ENCODE measurements at places on chromosomes 7 and 10.

- DNase-seq = no peak
These were observed 12.2 kb downstream of the PLAC9 start for GRCh38 chr10:80144696-80145131.

DNA sequence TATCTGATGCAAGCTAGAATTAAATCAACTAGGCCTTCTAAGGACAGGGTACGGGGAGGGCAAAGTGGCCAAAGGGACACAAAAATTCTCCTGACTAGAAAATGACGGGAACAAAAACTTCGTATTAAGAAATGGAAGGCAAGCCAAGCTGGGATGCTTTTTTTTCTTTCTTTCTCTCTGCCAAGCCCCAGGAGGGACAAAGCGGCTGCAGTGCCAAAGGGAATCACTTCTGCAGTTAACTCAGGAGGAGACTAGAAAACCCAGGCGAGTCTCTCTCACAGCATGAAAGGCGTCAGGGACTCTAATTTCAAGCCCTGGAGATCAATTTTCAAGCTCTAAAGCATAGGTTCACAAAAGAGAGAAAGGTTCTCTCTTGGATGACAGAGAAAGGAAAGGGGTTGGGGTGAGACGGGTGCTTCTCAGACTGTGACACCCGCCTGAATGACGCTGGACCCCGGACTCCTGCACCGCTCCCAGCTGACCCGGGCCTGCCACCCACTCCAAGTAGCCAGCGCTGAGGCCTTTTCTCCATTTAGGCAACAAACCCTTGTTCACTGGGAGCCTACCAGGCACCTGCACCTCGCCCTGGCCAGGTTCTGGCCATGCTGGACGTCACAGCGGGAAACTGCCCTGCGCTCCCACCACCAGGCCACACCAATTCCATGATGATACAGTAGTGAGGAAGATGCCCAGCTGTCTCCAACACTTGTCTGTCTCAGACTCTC, 56.5 kb downstream of the KIAA1549 start:
- DNase-seq = no peak

GRCh38 chr10:116073510-116073909, 199.5 kb downstream of the GFRA1 start:
- no peak for DNase-seq

DNA sequence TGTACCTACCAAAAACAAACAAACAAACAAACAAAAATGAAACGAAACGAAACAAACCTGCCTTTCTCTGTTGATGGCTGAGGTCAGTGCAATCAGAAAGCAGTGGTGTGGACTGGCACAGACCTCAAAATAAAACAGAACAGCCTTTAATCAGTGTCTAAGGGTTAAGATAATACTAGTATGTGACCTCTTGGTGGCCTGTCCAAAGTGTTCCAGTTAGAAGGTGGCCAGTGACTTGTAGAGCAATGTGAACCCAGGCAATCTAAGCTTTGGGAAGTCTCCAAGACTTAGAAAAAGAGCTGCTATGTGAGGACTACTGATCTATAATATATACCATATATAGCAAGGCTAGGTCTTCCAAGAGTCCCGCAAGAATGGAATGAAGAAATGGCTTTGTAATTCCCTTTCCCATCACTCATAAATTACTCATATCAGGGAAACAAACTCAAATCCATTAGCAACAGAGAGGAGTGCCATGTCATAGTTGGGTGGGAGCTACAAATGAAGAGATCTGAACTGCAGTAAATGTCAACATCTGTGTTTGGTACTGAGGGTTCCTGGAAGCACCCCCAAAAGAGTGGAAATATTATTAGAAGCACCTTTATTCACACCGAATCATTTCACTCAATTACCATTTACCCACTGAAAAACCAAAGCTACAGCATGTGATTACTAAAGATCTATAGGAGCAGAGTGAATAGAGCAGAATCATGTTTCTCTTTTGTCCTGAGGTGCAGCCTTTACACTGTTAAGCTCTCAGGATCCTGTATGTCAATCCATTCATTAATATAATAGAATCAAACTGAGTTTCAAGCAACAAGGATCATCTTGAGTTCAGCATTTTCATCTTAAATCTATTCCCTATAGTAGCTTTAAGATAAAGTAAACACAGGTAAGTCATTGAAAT, 28.0 kb downstream of the ABLIM1 start:
- no peak for DNase-seq

- DNase-seq = no peak
These were observed 1.3 kb downstream of the OGDHL start for GRCh38 chr10:49760789-49761188.

DNA sequence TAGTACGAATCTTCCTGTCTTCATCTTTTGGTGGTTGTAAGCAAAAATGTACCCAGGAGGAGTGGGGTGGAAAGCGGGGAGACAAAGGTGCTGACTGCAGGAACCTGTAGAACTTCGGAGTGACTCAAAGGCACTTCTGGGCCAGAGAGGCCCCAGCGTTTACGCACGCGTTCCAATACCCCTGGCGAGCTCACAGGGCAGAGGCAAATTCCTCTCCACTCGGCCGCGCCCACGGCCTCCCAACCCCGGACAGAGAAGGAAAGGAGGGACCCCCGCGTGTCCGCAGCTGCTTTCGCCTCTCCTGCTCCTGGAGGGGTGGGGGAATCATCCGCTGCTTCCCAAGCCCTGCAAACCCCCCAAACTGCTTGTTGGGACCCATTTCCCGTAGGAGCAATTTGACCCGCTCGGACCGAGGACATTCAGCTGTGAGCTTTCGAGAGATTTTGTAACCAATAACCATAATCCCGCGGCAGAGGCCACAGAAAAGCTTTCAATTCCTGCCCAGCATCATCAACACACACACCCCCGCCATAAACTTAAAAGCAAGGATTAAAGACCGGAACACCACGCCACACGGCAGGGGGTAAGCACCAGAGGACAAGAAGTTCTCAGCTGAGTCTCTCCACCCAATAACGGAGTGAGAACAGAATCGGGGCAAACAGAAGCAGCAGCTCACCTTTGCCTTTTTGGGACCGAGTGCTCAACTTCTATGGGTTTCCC, 2.3 kb downstream of the IGF2BP3 start:
- peak; percentile 43 for DNase-seq

DNA sequence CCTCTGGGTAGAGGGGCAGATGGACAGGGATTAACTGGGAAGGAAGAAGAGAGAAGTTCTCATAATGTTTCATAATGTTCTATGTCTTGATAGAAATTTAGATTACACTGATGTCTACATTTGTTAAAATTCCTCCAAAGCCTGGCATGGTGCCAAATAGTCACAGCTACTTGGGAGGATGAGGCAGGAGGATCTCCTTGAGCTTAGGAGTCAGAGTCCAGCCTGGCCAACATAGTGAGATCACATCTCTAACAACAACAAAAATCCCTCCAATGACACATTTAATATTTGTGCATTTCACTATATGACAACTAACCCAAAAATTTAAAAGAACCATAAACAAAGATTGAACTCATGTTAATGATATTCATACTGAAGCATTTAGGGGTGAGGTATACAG, 33.0 kb upstream of the PPP1R3C start:
- no peak for DNase-seq

DNA sequence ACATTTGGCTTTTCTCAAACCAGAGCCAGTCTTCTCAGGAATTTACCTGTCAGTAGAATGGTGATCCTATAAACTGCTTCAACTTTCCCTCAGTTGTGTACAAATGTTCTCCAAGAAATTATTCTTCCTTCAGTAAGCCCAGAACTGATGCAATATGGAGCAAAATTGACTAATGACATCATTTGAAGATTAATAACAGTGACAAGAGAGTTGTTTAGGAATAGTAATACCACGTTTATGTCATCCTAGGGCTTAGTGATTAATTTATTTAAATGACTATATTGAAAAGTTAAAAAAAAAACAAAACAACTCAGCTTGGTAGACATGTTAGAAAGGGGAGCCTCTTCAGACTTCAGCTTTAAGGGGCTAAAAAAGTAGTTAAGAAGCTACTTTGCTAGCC, 933.2 kb downstream of the GATA3 start:
- no peak for DNase-seq

- no peak for DNase-seq
These were observed 206.9 kb upstream of the KLF14 start for GRCh38 chr7:130940907-130941306.

DNA sequence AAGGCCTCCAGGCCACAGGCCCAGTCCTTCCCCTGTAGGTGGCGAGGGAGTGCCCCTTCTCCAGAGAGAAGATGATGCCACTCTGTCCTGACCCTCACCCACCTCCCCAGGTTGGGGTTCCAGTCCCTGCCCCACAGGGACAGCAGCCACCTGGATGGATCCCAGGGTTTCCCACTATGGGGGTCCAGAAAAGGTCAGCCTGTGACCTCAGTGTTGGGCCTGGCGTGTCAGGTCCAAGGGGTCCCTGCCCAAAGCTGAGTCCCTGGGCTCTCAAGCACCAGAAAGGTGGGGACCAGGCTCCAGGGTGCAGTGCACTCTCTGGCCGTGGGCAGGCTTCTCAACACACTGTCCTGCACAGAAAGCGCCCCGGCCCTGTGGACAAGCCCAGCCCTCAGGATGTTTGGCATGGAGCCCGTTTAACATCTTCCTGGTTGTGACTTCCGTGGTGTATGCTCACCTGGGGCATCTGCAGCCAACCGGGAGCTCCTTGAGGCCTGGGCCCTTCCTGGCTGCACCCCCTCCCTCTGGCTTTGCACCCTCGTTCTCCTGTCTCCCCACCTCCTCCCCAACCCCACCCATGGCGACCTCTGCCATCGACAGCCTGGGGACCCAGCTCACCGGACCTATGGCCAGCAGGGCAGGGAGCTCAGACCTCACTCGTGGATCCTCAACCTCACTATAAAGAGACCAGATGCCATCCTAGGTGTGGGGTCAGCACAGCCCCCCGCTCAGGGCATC, 58.3 kb upstream of the PPP2R2D start:
- DNase-seq = no peak

DNA sequence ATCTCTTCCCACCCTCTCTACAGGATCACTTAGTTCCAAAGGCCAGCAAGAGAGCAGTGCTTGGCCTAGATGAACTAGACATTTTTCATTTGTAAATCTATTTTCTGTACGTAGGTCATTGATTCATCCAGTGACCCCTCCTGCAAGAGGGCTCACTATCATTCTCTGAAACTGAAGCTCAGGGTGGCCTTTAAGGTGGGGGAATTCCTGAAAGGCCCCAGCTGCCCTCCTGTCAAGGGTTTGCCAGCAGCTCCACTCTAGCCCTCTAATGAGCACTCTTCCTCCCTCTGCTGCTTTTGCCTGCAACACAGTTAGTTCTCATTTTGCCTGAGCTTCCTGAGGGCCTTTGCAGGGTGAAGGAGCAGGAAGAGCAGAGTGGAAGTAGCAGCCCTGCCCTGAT, 41.2 kb downstream of the LRRC18 start:
- no peak for DNase-seq

DNA sequence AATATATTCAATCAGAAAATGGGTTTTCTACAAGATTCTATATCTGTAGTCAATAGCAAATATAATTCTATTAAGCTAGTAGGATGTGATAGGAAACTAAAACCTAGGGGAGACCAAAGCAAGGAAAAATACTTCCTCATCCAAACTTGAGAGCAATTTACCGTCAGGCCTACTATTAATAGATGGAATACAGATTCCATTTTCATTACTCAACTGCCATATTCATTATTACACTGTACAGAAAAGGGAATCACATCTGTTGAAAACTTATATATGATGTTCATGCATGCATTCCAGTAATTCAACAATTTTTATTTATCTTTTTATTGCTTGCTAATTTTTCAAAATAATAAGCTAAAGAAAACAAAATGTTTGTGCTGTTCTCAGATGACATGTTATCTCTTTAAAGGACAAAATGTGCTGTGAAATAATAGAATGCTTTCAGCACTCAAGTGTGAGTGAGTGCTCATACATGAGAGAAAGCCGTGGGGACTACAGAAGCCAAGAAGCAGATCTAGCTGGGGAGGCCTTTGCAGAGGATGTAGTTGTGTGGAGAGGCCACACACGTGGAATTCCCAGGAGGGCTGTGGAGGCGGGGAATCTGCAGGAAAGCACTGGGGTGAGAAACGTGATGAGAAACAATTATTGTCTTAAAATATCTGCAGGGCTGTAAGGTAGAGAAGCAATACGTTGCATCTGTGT, 110.0 kb downstream of the EGFR start:
- no peak for DNase-seq

- DNase-seq = no peak
These were observed 69.4 kb upstream of the HECTD2 start for GRCh38 chr10:91340613-91341362.
